ENCODE measurements at places on chromosomes 2 and 18.

DNA sequence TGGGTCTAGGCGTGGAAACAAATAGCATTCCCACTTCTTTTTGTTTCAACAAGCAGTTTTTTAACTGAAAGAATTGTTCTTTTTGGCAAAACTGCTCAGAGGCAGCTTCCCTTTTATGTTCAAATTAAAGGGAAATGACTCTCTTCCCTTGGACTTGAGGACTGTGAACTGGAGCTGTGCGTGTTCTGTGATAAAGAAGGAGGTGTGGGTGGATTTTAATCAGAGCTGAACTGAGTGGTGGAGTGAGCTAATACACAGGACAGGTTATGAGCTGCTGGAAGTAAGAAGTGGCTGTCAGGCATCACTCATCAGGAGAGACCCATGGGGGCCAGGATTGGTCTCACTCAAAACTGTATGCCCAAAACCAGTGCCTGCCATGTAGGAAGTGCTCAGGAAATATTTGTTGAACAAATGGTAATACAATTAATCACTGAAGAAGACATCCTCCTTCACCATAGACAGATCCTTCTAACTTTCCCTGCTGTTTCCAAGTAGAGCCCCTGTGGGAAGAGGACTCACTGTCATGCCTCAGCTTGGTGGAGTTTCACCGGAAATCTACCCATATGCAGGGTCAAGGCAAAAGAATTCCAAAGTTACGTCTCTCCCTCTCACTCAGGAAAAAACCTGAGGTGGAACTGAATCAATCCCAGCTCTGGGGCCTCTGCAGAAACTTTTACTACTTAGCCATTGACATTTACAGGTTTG, 55.9 kb downstream of the FEZ2 start:
- DNase-seq = no peak

DNA sequence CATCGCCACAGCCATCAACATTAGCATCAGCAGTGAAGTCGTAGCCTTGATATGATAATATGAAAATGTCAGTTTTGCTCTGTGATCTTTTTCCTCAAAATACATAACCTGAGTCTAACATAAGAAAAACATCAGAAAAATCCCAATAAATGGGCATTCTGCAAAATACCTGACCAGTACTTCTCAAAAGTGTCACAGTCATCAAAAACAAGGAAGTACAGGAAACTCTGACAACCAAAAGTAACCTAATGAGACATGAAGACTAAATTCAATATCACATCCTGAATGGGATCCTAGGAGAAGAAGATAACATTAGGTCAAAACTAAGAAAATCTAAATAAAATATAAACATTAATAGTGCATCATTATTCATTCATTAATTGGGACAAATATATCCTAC, 1731.0 kb downstream of the SUCLG1 start:
- no peak for DNase-seq

DNA sequence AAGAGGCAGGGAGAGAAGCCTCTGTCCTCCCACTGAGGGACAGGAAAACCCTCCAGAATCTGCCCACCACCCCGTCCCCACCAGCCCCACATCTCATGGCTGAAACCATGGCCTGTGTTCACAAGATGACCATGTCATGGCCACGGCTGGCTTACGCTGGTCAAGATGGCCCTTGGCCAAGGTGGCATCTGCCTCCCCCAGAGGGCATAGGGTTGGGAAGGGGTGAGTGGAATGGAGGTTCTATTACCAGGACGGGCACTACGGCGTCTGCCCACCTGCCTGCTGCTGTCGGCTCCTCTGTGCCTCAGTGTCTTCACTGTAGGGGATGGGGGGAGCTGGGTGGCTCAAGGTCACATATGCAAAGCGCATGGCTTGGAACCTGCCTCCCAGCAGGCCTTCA, 19.8 kb downstream of the ODC1 start:
- no peak for DNase-seq

DNA sequence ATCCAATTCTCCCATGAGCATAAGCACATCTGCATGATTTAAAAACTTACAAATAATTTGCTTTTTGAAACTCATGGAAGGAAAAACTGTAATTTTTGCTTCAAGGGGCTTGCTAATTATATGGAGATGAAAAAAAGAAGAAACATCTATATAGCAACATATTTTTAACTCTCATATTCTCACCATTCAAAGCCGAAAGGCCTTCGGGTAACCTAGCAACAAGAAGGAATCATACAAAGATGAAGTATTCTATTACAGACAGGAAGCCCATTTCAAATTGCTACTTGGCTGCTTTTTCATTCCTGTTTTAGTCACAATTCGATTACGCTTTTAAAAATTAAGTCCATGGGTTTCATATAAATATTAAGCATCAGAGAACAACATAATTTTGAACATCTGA, 39.2 kb upstream of the RNU4ATAC start:
- DNase-seq = no peak

DNA sequence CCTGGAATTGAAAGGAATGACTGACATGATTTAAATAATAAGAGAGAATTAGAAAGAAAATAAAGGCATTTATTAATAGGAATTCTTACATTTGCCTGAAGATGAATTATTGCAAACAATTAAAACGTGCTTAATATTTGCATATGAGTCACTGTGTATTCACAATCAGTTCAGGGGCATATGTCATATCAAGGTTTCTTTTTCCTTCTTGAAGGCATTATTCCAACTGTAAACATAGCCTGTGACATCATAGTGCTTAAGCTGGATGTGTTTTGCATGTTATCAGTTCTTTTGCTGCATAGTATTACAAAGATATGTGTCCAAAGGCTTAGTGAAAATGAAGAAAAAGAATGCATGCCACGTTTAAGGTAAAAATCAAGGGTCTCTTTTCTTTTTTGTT, 80.8 kb downstream of the MEIS1 start:
- no peak for DNase-seq

- no peak for DNase-seq
These were observed 2.0 kb downstream of the PHLPP1 start for GRCh38 chr18:62717169-62717924.

DNA sequence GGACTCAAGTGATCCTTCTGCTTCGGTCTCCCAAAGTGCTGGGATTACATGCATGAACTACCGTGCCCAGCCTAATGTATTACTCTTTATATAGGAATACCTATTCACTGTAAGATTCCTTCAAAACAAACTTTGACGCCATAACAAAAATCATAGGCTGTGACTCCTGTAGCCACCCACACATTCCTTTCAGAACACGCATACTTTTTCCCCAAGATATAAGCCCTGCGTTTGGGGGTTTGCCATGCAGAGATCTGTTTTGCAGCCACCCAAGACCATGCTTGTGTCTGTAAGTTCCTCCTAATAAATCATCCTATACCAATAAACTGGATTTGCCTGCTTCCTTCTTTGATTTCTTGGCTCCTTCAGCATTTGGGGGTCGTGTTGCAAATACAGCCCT, 46.0 kb upstream of the STON1 start:
- no peak for DNase-seq

GRCh38 chr2:102185347-102185746, 1.5 kb upstream of the IL1RL2 start:
- DNase-seq = no peak

- DNase-seq = no peak
These were observed 14.9 kb upstream of the ZNF385B start for GRCh38 chr2:179876266-179876665.

GRCh38 chr18:62576845-62577512, 54.2 kb downstream of the ZCCHC2 start:
- no peak for DNase-seq

GRCh38 chr18:76351961-76352581, 143.0 kb downstream of the ZNF516 start:
- no peak for DNase-seq

DNA sequence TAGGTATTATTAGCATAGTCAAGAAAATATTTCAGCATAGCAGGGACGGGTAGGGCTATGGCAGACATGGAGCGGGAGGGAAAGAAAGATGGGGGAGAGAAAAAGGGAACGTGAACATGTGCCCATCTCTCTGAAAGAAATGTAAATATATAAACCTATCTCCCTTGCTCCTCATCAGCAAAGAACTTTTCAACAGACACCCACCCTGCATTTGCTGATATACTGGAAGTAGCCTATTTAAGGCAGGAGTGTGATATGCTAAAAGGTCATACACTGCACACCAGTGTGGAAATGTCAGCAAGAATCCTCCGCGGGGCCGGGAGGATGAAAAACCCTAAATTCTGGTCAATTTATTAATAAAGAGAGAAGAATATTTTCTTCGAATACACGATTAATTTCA, 1.7 kb downstream of the MBOAT2 start:
- no peak for DNase-seq

- no peak for DNase-seq
These were observed 79.4 kb upstream of the ARHGAP28 start for GRCh38 chr18:6650127-6650507.

- DNase-seq = no peak
These were observed 97.0 kb downstream of the RNF144A start for GRCh38 chr2:7014174-7014640.

GRCh38 chr18:37582261-37582660, 16.7 kb upstream of the CELF4 start:
- no peak for DNase-seq

GRCh38 chr18:22378672-22379282, 38.9 kb downstream of the CTAGE1 start:
- DNase-seq = no peak

GRCh38 chr2:226447338-226448300, 352.0 kb downstream of the IRS1 start:
- DNase-seq = no peak

GRCh38 chr18:13532406-13533075, 193.8 kb downstream of the FAM210A start:
- no peak for DNase-seq

Data from NK-92 treated with Interleukin-12 subunit alpha and Interleukin-12 subunit beta, amount 100 ng/mL, for 24 hours (cell line).